ENCODE measurements at places on chromosomes 2 and 18.
A peak's percentile ranks its signal among the peaks of the same experiment; 100 is the strongest.

DNA sequence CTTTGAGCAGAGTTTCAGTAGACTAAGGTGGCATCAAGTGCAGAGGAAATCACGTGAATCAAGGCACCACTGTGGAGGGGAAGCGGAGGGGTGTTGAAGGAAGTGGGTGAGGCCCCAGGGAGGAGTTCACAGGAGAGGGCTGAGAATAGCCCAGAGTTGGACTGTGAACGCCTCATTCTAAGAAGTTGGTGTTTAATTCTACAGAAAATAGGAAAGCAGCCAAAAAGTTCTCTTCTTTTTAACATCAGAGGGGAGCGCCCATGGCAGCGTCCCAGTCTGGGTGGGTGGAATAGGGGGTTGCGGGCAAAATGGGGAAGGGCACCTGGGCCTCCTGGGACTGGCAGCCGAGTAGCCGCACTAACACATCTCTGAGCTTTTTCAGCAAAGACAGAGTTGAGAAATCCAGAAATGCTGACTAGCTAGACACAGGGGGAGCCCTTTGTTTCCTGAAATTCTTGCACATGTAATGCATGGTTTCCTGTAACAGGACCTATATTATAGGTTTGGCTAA is 97.0 kb downstream of the NEB start:
- peaks cover 8% of the 10 kb centered on the region for H3K36me3 ChIP-seq
- peak overlapping the region; percentile 69 for H3K4me3 ChIP-seq
- peak; percentile 87 for DNase-seq
- peak overlapping the region; percentile 93 for H3K27ac ChIP-seq
- no peaks in the 10 kb centered on the region for H3K27me3 ChIP-seq

DNA sequence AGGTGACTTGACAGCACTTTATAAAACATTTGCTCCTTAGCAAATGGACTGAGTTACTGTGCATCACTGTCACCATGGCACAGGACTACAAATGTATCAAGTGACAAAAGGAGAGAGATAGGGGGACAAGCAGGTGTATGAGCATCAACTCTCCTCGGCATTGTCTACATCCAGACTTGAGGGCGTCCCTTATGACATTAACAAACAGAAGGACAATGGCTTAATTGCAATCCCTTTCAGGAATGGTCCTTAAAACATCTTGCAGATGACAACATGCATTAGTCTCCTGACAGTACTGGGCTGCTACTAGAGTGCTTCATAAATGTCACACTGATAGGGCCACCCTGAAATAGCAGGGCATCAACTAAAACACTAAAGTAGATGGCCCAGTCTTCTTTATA is 198.8 kb downstream of the PDE1A start:
- H3K4me3 ChIP-seq: no peak overlapping the region
- no peak overlapping the region for H3K27ac ChIP-seq
- H3K36me3 ChIP-seq: no peaks in the 10 kb centered on the region
- no peaks in the 10 kb centered on the region for H3K27me3 ChIP-seq
- DNase-seq: no peak
- H3K4me1 ChIP-seq: no peaks in the 10 kb centered on the region

DNA sequence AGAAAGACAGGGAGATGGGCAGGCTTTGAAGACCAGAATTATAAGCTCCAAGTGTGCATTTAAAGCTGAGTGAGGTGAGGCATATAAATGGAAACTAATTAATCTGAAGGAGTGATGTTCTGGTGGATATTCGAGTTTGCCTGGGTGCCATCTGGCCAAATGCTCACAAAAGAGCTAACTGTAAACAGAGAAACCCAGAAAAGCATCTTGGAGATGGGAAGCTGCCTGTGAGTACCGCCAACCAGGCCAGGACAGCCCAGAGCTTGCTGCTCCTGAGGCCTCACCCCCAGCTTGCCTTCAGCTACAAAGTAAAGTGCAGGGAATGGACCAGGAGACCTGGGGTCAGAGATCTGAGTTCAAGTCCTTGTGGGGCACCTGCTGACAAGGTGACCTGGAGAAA is 446.1 kb upstream of the MYT1L start:
- no peaks in the 10 kb centered on the region for H3K36me3 ChIP-seq
- H3K27me3 ChIP-seq: no peaks in the 10 kb centered on the region
- H3K27ac ChIP-seq: no peak overlapping the region
- H3K4me3 ChIP-seq: no peak overlapping the region

DNA sequence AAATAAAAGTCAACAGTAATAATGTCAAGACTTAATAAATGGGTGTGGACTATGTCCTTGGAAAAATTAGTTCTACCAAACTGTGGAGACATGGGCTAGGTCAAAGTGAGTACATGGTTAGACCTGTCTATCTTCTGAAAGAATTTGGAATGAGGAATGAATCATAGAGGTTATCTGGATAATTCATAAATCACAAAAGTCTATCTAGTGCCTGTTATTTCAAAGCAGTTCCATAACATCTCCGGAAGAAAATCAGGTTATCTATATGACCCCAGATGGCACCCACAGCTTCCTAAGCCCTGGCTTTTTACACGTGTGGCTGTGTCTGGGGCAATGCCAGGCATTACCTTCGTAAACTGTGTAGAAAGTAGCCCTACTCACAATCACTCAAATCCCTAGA is 272.0 kb downstream of the ETAA1 start:
- no peak overlapping the region for H3K4me3 ChIP-seq
- no peaks in the 10 kb centered on the region for H3K27me3 ChIP-seq
- no peaks in the 10 kb centered on the region for H3K36me3 ChIP-seq

DNA sequence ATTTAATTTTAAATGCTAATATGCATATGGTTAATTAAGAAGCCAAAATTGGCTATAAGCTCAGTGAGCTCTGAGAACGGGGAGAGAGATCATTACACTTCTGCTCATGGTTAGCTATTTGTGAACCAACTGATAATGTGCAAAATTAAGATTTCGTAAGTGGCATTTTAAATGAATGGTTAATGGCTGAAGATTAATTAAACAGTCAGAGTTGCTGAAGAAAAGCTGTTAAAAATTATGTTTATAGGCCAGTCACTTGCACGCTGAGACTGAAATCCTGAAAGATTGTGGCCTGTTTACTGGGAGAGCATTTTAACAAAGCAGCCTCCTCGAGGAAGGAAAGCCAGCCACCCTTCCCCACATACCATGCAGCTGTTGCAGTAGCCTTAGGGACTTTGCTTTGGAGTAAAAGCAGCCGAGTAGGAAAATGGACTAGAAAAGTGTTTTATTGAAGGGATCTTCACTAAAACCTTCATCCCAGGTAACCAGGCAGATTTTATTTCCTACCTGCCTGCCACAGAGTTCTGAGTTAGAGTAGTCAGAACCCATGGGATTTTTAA is 218.8 kb upstream of the NRP2 start:
- no peak for DNase-seq
- no peak overlapping the region for H3K4me3 ChIP-seq
- peaks cover 4% of the 10 kb centered on the region for H3K4me1 ChIP-seq
- no peak overlapping the region for H3K27ac ChIP-seq
- no peaks in the 10 kb centered on the region for H3K36me3 ChIP-seq

DNA sequence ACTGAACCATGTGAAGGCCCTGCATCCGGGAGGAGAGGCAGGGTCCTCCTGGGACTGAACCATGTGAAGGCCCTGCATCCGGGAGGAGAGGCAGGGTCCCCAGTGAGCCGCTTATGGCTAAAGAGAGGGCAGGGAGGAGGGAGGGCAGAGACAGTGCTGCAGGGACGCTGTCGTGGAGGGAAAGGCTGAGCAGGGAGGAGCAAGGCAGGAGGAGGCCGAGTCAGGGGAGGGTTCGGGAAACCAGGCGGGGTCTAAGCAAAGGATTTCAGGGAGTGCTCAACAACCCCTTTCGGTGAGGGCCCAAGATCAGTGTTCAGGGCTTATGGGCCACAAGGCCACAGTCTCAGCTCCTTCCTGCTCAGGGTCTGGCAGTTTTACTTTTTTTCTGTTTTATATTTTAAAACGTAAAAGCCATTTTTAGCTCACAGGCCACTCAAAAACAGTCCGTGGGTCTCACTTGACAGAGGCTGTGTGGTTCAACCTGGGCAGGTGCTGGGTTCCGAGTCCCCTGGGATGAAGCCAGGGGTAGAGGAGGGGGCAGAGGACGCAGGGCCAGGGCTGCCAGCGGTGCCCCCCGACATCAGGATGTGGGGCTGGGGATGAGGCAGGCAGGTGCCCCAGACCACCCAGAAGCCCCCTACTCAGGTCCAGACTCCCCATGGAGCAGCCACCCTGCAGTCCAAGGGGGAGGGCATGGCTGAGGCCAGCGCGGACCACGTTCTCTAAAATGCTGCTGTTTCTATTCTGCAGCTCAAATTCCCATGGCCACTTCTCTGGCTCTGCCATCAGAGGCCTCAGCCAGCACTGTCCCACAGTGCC is 5.2 kb downstream of the TMEM18 start:
- no peaks in the 10 kb centered on the region for H3K27me3 ChIP-seq
- DNase-seq: no peak
- H3K4me3 ChIP-seq: no peak overlapping the region

GRCh38 chr2:73588177-73588576 is 54.0 kb downstream of the NAT8 start:
- peaks cover 2% of the 10 kb centered on the region for H3K4me1 ChIP-seq
- H3K36me3 ChIP-seq: no peaks in the 10 kb centered on the region
- H3K27ac ChIP-seq: no peak overlapping the region
- H3K27me3 ChIP-seq: no peaks in the 10 kb centered on the region
- H3K4me3 ChIP-seq: no peak overlapping the region

- no peaks in the 10 kb centered on the region for H3K36me3 ChIP-seq
- no peak overlapping the region for H3K27ac ChIP-seq
- no peak overlapping the region for H3K4me3 ChIP-seq
- H3K4me1 ChIP-seq: no peaks in the 10 kb centered on the region
- peak; percentile 68 for DNase-seq
Observed at GRCh38 chr2:231227310-231228162, 29.1 kb downstream of the ARMC9 start.

- H3K27ac ChIP-seq: peak overlapping the region; percentile 43
- H3K36me3 ChIP-seq: peaks cover 77% of the 10 kb centered on the region
- H3K27me3 ChIP-seq: no peaks in the 10 kb centered on the region
- no peak for DNase-seq
- peaks cover 51% of the 10 kb centered on the region for H3K4me1 ChIP-seq
Observed at GRCh38 chr18:2680216-2680792, 24.8 kb downstream of the SMCHD1 start.

- H3K4me1 ChIP-seq: no peaks in the 10 kb centered on the region
- no peaks in the 10 kb centered on the region for H3K36me3 ChIP-seq
- no peak overlapping the region for H3K4me3 ChIP-seq
- DNase-seq: no peak
Observed at GRCh38 chr18:63648241-63648640, 4.2 kb upstream of the SERPINB4 start.

DNA sequence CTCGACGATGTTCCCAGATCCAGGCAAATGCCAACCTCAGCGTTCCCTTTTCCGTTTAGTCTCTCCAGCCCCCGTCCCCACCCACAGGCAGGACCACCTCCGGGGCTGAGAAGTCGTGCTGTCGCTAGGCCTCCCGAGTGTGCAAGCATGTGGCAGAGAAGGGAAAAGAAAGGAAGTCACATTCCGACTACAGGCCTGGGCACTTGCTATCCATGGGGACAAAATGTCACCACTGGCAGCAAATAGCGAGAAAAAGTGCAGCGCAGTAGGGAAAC is 420 bp downstream of the PIGN start:
- peaks cover 45% of the 10 kb centered on the region for H3K4me1 ChIP-seq
- H3K27ac ChIP-seq: peak overlapping the region; percentile 92
- DNase-seq: no peak
- H3K27me3 ChIP-seq: no peaks in the 10 kb centered on the region
- peak overlapping the region; percentile 90 for H3K4me3 ChIP-seq

DNA sequence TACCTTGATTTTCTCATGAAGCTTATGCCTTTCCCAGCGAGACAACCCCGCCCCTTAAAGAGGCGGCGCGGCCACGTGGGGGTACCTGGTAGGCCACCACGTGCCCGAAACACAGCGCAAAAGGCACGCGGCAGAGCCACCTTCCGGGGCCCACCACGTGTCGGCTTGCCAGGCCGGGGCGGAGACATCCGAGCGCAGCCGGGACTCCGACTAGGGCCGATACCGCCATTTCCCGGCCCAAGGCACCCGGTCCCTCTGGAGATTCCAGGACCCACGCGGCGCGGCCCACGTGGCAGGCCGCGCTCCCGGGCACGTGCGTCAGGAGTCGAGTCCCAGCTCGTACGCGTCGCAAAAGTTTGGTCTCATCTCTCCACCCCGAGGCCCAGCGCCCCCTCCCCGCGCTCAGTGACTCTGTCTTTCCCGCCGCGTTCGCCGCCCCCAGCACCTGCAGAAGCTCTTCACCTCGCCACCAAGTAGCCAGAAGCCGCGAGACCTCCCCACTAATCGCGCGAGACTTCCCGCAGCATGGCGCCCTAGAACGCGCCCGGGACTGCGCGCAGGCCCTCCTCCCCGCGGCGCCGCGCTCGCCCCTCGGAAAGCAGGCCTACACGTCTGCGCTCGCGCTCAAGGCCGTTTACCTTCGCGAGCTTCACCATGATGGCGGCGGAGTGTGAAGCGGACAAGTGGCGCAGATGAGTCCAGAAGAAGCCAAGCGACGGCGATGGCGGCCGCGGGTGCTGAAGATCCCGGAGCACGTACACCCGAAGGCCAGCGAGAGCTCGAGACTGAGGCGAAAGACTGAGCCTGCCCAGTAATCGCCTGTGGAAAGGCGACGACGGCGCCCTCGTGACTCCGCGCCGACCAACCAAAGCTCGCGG is at the start of gene NCL:
Gene NCL, minus strand, starts transcription at position 787 of the 878 bp plus-strand sequence. Its CDS starts 131 bp downstream, at position 656.
- peaks cover 46% of the 10 kb centered on the region for H3K4me1 ChIP-seq
- peak; percentile 92 for DNase-seq
- no peaks in the 10 kb centered on the region for H3K27me3 ChIP-seq
- peaks cover 42% of the 10 kb centered on the region for H3K36me3 ChIP-seq

GRCh38 chr2:20241973-20242726 is 17.2 kb upstream of the SDC1 start:
- H3K4me1 ChIP-seq: peaks cover 7% of the 10 kb centered on the region
- H3K27ac ChIP-seq: no peak overlapping the region
- H3K27me3 ChIP-seq: peaks cover 10% of the 10 kb centered on the region
- peaks cover 12% of the 10 kb centered on the region for H3K36me3 ChIP-seq

- DNase-seq: no peak
- no peak overlapping the region for H3K4me3 ChIP-seq
- no peaks in the 10 kb centered on the region for H3K36me3 ChIP-seq
- H3K27ac ChIP-seq: no peak overlapping the region
- H3K4me1 ChIP-seq: no peaks in the 10 kb centered on the region
Observed at GRCh38 chr2:157085522-157085921, 172.0 kb upstream of the GALNT5 start.

GRCh38 chr2:29310650-29311348 is 195.6 kb downstream of the CLIP4 start:
- no peak overlapping the region for H3K4me3 ChIP-seq
- H3K27me3 ChIP-seq: peaks cover 30% of the 10 kb centered on the region
- peaks cover 32% of the 10 kb centered on the region for H3K4me1 ChIP-seq
- H3K36me3 ChIP-seq: no peaks in the 10 kb centered on the region
- H3K27ac ChIP-seq: no peak overlapping the region

DNA sequence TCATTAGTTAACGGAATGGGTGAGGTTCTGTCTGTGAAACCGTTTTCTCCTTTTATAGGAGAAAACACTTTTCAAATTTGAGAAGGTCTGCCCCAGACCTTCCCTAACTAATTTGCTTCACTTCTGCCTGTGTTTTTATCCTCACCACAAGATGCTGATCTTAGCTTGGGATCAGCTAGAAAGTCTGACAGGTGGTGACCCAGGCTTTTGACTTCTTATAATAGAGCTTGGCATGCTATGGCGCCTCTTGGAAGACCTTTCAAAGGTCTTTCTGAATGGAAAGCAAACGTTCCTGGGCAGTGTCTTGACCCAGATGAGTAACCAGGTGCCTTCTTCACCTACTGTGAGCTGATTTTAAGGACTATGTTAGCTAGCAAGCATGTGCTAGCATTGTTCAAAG is 91.4 kb downstream of the LYPD6 start:
- DNase-seq: no peak
- H3K36me3 ChIP-seq: no peaks in the 10 kb centered on the region
- H3K4me3 ChIP-seq: no peak overlapping the region
- H3K27me3 ChIP-seq: peaks cover 3% of the 10 kb centered on the region

- peaks cover 14% of the 10 kb centered on the region for H3K27me3 ChIP-seq
- no peaks in the 10 kb centered on the region for H3K36me3 ChIP-seq
- no peak overlapping the region for H3K27ac ChIP-seq
- H3K4me1 ChIP-seq: peaks cover 7% of the 10 kb centered on the region
- DNase-seq: no peak
Observed at GRCh38 chr2:170227507-170227947, 49.6 kb downstream of the MYO3B start.

All from activated CD8-positive, alpha-beta T cell treated with anti-CD3 and anti-CD28 coated beads, Interleukin-2, amount 10 ng/mL, durations not matched to agents 7 days and 5 days (primary cell).